Caco-2 (cell line): ENCODE measurements at places on chromosomes 7 and 10.

DNA sequence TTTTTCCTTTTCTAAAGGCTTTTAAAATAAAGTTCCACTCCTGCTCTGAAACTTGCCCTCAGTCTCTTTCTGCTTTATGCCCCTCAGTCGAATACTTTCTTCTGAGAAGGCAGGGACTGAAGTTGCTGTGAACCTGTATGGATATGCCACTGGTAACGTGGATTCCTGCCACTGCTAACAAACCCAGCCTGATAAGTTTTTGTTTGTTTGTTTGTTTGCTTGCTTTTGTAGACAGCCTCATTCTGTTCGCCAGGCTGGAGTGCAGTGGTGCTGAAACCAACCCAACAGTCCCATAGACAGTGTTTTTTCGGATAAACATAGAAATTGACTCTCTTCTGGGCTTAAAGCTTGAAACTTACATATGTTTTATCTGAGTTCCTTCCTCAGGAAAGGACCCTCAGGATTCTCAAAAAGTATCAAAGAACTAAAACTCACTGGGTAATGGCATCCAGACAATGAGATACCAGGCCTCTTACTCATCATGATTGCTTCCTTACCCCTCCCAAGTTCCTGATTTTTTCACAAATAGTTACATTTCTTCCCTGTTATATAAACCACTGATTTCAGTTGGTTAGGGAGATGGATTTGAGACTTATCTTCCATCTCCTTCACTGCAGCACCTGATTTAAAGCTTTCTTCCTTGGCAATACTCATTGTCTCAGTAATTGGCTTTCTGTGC is 273.6 kb downstream of the SDHAF3 start:
- no peaks in the 10 kb centered on the region for H3K4me1 ChIP-seq
- no peak for DNase-seq
- no peaks in the 10 kb centered on the region for H3K36me3 ChIP-seq
- H3K27ac ChIP-seq = no peak overlapping the region

GRCh38 chr10:68756766-68757165 is 35.7 kb downstream of the CCAR1 start:
- H3K27ac ChIP-seq = no peak overlapping the region
- no peak for DNase-seq

DNA sequence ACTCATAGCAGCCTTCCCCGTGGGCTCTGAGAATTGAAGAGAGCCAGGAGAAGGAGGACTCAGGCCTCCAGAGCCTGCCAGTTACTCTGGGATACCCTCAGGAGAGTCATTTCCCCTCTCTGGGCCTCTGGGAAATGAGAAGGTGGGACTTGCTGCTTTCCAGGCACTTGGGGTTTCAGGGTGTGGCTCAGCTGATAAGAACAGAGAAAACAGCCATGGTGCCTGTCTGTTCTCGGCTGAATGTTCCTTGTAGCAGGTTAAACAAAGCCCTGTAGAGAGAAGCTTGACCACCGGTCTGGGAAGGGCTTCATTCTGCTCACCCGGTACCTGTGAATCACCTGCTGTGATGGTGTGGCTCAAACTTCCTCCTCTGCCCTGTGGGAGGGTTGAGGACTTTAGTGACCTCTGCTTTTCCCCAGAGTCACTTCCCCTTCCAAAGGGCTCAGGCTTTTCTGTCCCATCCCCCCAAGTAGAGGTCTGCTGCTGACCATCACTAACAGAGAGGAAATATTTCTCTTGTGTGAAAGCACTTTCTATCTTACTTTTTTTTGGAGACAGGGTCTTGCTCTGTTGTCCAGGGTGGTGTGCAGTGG is 212.4 kb upstream of the GALNT17 start:
- no peaks in the 10 kb centered on the region for H3K36me3 ChIP-seq
- H3K4me3 ChIP-seq = no peak overlapping the region
- no peaks in the 10 kb centered on the region for H3K27me3 ChIP-seq
- no peaks in the 10 kb centered on the region for H3K4me1 ChIP-seq

GRCh38 chr7:66219805-66220204 is 14.7 kb downstream of the TPST1 start:
- no peaks in the 10 kb centered on the region for H3K36me3 ChIP-seq
- no peaks in the 10 kb centered on the region for H3K27me3 ChIP-seq
- H3K4me3 ChIP-seq = no peak overlapping the region
- H3K27ac ChIP-seq = no peak overlapping the region

DNA sequence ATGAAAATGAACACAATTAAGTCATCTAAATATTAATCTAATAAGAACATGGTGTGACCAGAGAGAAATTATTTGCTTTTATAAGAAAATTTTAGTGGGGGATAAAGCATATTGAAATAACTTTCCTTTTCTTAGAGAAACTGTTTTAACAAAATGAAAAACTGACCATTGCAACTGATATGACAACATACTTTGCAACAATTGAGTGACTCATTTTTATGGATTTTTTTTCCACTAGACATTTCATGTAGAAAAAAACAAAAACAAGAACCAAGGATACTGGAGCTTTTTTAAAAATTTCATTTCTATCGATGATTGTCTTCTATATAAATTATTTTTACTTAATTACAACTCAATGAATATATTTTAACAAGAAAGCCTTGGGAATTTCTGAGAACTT is 90.0 kb downstream of the C1GALT1 start:
- H3K4me3 ChIP-seq = no peak overlapping the region
- H3K27ac ChIP-seq = no peak overlapping the region
- no peaks in the 10 kb centered on the region for H3K27me3 ChIP-seq
- no peak for DNase-seq
- H3K4me1 ChIP-seq = peaks cover 24% of the 10 kb centered on the region

- no peaks in the 10 kb centered on the region for H3K4me1 ChIP-seq
- no peak overlapping the region for H3K4me3 ChIP-seq
- no peak for DNase-seq
- no peaks in the 10 kb centered on the region for H3K27me3 ChIP-seq
- no peaks in the 10 kb centered on the region for H3K36me3 ChIP-seq
- no peak overlapping the region for H3K27ac ChIP-seq
These were observed 30.7 kb downstream of the HABP2 start for GRCh38 chr10:113583571-113583970.
